T-helper 17 cell (primary cell): ENCODE measurements at places on chromosomes 5 and 9. TPM values are rescaled to one million over a fixed set of nuclear protein-coding genes. Genes with fewer than 3 reads are reported as not detected.

GRCh38 chr5:84273517-84273883, 111.2 kb downstream of the EDIL3 start:
- DNase-seq = no peak

Gene SNX24
- 7.3 TPM for total RNA-seq

GRCh38 chr5:158058208-158059120, 199.5 kb upstream of the CLINT1 start:
- DNase-seq = no peak

- DNase-seq = no peak
These were observed 84.2 kb upstream of the PCSK1 start for GRCh38 chr5:96517295-96517694.

DNA sequence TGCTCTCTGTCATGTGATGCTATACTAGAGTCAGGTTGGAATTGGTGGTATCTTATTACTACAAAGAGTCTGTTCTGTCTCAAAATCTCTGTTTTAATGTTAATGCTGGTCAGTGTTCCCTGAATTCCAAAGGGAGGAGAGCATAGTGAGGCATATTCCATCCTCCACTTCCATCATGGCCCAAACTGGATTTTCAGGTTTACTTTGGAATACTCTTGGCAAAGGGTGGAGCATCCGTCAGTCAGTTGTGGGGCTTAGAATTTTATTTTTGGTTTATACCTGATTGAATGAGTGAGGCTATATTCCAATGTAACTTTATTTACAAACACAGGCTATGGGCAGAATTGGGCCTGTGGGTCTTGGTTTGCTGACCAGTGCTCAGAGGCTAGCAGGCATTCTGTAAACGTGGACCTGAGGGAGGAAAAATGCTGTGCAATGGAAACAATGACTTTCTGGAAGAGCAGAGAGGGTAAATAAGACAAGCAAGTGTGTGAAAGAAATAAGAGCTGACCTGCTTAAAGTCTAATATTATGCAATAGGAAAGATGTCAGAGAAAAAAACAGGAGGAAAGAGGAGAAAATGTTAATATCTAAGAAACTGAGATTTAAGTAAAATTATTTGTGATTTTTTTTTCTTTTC, 106.2 kb upstream of the CLINT1 start:
- DNase-seq = no peak

Gene GABRA1
- total RNA-seq = 0.10 TPM

GRCh38 chr9:23682891-23683431, 143.1 kb downstream of the ELAVL2 start:
- no peak for DNase-seq

GRCh38 chr5:150579462-150580400, 60.7 kb upstream of the SYNPO start:
- no peak for DNase-seq

Gene AGXT2
- not detected for total RNA-seq

- no peak for DNase-seq
These were observed 20.4 kb upstream of the UBLCP1 start for GRCh38 chr5:159242656-159243055.

Gene CDKN2B-AS1
- 1.6 TPM for total RNA-seq

Gene FBXL17
- 22.6 TPM for total RNA-seq

Gene PRELID2
- total RNA-seq = 1.2 TPM

- no peak for DNase-seq
These were observed 4.2 kb upstream of the PTGER4 start for GRCh38 chr5:40675396-40676133.

GRCh38 chr5:87899208-87899661, 369.4 kb downstream of the TMEM161B start:
- no peak for DNase-seq

Gene CPEB4
- 33.3 TPM for total RNA-seq

Gene PCDHB2
- total RNA-seq = 0.25 TPM

- no peak for DNase-seq
These were observed 566 bp upstream of the FOCAD start for GRCh38 chr9:20683351-20684034.

DNA sequence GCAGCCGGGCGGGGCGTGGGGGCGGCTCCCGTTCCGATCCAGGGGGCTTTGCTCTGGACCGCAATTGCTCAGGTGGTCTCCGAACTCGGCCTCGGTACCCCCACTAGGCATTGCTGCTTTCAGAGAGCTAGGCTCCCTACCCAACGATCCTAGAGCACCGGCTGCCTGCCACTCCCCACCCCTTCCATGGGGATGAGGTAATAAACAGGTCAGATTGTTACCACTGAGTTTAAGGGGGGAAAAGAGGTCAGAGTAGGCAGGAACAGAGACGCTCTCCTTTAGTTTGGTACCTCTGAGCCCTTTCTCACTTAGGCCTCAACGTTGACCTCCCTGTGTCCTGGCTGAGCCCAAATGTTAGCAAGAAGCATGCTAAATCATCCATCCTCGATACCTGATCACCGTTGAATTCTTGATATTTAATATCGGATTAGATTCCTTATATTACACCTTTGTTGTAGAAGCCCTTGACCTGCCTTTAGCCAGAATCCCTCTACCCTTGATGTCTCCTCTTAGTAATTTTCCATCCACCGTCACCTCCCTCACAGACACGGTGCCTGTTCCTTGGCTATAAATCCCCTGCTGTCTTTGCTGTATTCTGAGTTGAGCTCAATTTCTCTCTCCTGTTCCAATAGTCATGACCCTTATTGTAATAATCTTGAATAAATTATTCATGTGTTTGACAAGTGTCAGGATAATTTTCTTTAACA, 588 bp upstream of the PLPP1 start:
- DNase-seq = no peak

Gene SLC36A2
- total RNA-seq = not detected

Gene DTWD2
- 2.2 TPM for total RNA-seq
